ENCODE measurements at places on chromosomes 1 and 21. TPM values are rescaled to one million over a fixed set of nuclear protein-coding genes. Genes with fewer than 3 reads are reported as not detected.

Gene MATN1
- total RNA-seq, result not detected

Gene AMPD1
- total RNA-seq, result not detected

Gene RGS4
- total RNA-seq, result 486 TPM

Gene FMO5
- total RNA-seq, result 0.77 TPM

Gene SYTL1
- 0.11 TPM for total RNA-seq

Gene CLDN17
- total RNA-seq, result not detected

Gene ZSWIM5
- total RNA-seq, result 1.2 TPM

Gene HSF2BP
- 1.00 TPM for total RNA-seq

Gene NR5A2
- total RNA-seq, result not detected
